ENCODE measurements at places on chromosomes 13 and 19.

DNA sequence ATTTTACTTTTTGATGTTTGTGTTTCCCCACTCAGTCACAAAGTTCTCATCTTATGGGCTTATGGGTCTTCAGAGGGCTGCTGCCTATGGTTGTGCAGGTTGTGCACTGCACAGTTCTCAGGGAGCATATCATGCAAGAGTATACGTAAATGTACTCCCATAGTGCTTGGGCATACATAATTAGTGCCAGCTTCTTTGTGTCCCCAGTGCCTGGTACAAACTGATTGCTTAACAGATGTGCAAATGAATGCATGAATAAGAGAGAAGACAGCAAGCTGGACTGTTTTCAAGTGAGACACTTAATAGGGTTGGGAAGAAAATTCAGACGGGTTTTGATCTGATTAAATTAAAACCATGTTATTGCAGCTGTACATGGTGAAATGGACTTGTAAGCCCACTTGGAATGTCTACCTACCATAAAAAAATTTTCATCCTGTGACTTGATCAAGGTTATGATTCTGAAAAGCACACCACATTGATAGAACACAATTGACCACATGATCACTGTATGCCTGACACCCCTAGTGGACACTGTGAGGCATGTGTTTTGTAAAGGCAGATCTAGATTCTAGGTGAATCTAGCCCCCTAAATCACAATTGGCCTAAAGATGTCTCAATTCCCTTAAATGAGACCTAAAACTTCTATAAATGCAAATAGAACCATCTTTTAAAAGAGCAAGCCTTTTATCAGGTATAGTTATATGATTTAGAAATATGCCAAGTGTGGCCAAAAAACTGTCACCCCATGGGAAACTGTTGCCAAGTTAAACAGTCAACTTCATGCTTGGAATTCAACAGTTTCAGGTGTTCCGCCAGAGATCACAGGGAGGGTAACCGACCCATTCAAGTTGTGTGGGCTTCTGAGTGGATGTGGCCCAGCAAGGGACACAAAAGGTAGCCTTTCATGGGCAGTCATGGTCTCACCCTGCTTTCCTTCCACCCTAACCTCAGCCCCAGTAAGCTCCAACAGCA is 27.9 kb downstream of the FAM124A start:
- DNase-seq: no peak

DNA sequence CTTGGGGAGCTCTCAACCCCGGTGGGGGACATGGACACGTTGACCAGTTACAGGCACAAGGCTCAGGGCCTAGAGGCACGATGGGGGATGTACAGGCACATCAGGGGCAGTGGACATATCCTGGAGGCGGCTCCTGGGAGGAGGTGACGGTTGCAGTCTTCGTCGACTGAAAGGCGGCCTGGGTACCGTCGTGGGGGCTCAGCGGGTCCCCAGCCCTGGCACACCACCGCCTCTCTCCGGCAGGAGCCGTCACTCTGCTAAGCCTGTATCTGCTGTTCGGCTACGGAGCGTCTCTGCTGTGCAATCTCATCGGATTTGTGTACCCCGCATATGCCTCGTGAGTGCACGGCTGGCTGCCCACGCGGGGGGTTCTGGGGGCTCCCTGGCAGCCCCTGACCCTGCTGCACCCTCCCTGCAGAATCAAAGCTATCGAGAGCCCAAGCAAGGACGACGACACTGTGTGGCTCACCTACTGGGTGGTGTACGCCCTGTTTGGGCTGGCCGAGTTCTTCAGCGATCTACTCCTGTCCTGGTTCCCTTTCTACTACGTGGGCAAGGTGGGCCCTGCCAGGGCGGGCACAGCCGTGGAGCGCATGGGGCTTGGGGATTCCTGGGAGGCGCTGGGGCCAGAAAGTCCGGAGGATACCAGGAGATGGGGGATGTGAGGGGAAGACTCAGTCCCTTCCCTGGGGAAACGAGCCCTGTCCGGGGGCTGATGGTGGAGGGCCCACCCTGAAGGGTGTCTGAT is 4.2 kb downstream of the REEP6 start:
- no peak for DNase-seq

DNA sequence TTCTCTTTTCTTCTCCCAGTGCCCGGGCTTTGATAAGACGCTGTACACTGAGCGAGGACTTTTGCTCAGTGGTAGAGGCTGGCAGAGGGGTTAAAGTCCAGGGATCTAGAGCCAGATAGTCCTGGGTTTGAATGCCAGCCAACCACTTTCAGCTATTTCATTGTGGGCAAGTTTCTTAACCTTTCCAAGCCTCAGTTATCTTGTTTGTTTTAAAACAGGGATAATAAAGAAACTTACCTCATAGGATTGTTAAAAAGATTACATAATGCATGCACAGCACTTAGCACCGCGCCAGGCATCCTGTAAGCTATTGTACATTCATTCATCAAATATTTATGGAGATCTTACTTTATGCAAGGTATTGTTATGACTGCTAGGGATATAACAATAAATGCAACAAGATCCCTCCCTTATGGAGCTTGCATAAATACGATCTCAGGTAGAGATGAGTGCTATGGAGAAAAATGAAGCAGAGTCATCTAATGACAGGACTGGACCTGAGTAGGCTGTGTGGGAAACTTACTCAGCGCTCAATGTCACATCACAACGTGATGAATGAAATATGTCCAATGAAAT is 70.8 kb downstream of the LNX2 start:
- DNase-seq: no peak

- no peak for DNase-seq
Observed at GRCh38 chr13:75620020-75620419, 16.1 kb upstream of the LMO7 start.

Measured in spleen (tissue), 13 donors.